Activated naive CD8-positive, alpha-beta T cell treated with anti-CD3 and anti-CD28 coated beads, Interleukin-2, amount 10 ng/mL, durations not matched to agents 7 days and 5 days (primary cell): ENCODE measurements at places on chromosomes 11 and 22.

- no peak for DNase-seq
These were observed 737 bp downstream of the RBM4 start for GRCh38 chr11:66639066-66639813.

DNA sequence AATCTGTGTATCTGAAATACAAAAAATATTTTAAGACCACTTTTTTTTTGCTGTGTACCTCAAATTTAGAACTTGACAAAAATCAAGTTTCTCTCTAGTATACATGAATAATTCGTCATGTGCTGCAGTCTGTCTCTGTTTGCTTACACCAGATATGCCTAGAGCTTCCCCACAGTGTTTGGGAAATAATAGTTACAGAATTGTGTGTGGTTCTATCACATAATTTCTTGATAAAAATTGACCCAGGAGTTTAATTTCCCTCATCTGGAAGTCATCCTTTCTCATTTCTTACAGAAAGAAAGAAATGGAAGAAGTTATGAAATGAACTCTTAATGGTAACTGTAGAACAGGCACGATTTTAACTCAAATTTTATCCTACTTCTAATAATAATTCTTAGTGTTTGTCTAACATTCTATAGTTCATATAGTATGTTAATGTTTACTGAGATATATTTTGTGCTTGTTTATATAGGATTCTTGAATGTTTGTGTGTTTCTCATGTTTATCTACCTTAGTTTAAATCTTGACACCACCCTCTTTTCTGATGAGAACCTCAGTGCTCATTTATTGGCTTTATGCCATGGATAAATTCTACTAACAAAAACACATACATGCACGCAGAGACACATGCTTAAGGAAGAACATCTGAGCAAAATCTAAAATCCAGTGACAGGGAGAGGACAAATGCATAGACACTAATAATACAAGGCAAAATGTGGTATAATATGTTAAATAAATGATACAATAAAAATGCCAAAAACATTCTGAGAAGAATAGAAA lies 61.4 kb upstream of the CTSC start:
- DNase-seq: no peak

DNA sequence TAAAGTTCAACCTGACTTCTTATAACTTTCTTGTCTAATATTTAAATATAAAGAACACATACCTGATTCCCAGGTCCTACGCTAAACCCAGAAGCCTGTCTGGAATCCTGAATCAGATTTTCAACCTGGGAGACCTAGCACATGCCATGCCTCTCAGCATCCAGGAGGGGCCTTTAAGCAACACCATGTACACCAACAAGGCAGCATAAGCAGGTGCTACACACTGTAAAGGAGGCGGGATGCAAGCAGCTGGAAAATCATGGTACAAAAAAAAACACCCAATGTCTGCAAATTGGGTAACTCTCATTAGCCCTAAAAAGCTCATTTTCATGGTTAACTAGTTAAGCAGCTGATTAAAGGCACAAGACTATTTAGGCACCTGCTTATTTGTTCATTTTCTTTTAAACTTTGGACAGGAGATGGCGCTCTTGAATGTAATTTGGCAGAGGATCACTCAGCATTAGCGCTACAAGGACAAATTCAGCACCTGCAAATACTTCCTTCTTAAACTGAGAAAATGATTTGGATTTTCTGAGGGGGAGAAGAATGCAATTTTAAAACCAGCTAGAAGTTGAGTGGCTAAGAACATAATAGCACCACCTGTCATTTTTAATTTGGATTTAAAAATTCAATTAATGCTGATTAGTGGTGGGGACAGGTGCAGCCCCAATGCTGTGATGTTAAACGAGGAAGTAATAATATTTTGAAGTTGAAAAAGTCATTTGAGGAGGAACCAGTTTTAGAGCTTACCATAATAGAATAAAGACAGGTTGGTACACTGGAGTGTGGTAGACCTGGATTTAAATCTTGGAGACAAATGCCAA lies 104.0 kb downstream of the FAR1 start:
- DNase-seq: no peak

GRCh38 chr11:92545906-92546471 lies 321.4 kb downstream of the FAT3 start:
- no peak for DNase-seq

GRCh38 chr11:66231561-66231960 lies 36.9 kb upstream of the RAB1B start:
- no peak for DNase-seq
